ENCODE measurements at places on chromosomes 7 and 10. TPM values are rescaled to one million over a fixed set of nuclear protein-coding genes. Genes with fewer than 3 reads are reported as not detected.

- DNase-seq, result no peak
Observed at GRCh38 chr7:21383227-21384220, 44.4 kb upstream of the SP4 start.

DNA sequence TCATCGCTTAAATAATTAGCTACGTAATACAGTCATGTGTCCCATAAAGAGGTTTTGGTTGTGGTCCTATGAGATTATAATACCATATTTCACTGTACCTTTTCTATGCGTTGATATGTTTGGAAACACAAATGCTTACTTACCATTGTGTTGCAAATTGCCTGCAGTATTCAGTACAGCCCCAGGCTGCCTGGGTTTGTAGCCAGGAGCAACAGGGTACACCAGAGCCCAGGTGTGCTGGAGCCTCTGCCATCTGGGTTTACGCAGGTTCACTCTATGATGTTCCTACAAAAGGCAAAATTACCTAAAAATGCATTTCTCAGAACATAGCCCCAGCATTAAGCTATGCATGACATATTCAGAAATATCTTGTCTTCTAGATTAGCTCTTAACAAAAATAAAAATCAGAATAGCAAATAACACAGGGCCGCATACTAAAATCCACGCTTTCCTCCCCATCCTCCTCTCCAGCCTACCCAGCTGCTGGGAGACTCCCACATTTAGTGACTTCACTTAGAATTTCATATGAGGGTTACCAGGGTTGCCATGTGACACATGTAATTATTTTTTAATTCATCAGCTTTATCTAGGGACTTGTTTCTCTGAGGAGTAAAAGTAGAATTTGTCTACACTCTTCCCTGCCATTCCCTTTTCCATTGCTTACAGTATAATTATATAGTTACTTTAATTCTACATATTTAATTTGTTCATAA lies 559.0 kb upstream of the ADARB2 start:
- no peak for DNase-seq

GRCh38 chr10:71697938-71698709 lies 21.5 kb downstream of the C10orf105 start:
- DNase-seq, result peak; percentile 78

MMRN2 gene
- total RNA-seq, result not detected
